ENCODE measurements at places on chromosomes 6 and 20.

DNA sequence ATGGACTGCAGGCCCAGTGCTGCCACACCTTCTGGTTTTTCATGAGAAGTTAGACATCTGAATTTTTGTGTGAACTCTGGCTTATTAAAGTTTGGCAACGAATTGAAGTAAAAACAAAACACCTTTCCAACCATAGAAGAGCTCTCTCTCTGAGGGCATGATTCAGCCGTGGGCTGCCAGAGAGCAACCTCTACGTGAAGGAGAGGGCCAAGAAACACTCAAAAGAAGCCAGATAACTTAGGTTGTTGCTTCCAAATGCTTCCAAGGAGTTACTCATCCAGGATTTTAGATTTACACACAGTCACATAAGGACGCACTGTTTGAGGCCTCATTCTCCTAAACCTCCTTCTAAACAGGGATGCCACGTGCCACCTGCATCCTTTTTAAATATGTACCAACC lies 65.5 kb downstream of the NRN1 start:
- DNase-seq: no peak

GRCh38 chr20:42483730-42484303 lies 705.9 kb downstream of the PTPRT start:
- no peak for DNase-seq

- DNase-seq: no peak
Observed at GRCh38 chr6:83708970-83709747, at the start of gene SNAP91. Gene SNAP91 (minus strand): TSS chr6:83709101. CDS start chr6:83707927, 1,174 bp downstream.

- DNase-seq: no peak
Observed at GRCh38 chr6:21533678-21534077, 59.9 kb upstream of the SOX4 start.

GRCh38 chr20:13659288-13659687 lies 20.6 kb upstream of the TASP1 start:
- no peak for DNase-seq

DNA sequence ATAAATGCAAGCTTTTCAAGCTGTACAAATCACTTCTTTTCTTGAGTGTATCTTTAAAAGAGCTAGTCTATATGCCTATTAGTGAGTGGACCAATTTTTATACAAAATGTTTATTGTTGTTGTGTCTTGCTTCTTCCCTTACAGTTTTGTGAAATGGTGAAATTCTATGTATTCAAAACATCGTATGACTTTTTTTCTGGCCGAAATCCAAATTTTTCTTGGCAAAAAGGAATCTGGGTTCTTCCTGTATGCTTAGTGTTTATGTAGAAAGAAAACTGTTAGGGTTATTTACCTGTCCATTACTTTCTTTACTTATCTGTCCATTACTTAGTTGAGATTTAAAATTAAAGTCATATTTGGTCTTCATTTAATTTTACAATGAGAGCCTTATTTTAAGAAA lies 153.9 kb downstream of the MMS22L start:
- DNase-seq: no peak

- DNase-seq: no peak
Observed at GRCh38 chr6:89254569-89254968, 37.4 kb upstream of the GABRR1 start.

GRCh38 chr6:5726976-5727718 lies 279.6 kb downstream of the NRN1 start:
- DNase-seq: no peak

DNA sequence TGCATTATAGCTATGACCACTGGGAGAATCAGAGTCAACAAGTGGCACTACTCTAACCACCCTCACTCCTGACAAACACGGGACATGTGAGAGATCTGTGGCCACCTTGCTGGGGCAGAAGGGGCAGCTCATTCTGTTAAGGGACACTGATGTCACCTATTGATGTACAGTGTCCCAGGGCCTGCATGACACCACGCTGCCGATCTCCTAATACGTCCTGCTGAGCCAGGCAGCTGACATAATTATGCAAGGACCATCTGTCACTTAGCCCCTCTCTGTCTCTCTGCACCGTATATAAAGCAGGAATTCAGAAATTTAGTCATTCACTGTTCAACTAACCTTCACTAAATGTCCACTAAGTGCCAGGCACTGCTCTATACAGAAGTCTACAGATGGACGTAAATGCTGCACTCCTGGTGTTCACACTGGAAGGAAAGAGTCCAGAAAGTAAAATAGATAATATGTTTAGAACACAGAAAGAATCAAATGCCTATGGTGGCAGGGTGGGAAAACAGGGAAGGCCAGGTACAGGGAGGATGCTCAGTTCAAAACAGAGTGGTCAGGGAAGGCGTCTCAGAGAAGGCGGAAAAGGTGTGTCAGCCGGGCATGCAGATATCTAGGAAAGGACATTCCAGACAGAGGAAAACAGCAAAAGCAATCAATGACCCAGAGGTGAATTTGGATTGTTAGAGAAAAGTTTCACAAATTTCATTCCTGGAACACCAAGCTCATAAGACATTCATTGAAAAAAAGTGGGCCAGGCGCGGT lies 173.8 kb downstream of the ZNF217 start:
- no peak for DNase-seq

DNA sequence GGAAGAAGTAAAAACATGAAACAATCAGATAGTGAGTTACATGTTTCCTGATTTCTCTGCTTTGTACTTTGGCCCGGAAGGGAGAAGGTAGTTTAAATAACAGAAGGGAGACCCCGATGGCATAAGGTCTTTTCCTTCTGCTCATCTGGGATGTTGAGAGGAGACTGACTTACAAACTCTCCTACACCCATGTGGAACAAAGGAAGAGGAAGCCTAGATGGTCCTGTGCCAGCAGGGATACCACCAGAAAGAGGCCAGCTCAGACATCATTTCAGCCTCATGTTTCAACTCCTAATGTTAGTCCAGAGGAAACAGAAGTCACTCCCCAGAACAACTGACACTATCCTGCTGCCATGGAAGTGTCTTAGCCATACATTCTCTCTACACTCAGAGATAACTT lies 250.7 kb upstream of the NOX3 start:
- DNase-seq: no peak

DNA sequence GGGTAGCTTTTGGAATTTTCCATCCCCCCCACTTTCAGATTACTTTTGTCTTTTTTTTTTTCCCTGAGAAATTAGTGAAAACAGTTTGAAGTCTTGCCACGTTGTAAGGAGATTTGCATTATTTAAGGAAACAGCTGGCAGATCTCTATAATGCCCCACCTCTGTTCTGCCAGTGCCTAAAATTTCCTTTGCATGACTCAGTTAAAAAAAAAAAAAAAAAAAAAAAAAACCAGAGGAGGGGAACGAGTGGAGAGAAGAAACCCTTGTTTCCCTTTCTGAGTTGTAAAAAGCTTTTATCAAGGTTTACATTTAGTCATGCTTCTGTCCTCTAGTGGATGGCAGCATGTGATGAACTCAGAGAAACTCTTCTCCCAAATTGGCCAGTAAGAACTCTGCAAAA lies 33.5 kb downstream of the CARMIL1 start:
- no peak for DNase-seq

GRCh38 chr20:2314759-2315439 lies 19.1 kb downstream of the TGM3 start:
- DNase-seq: no peak

- DNase-seq: no peak
Observed at GRCh38 chr20:33866398-33867100, 55.4 kb downstream of the CHMP4B start.

- DNase-seq: peak; percentile 92
Observed at GRCh38 chr20:62651285-62652021, 9.2 kb downstream of the SLCO4A1 start.

DNA sequence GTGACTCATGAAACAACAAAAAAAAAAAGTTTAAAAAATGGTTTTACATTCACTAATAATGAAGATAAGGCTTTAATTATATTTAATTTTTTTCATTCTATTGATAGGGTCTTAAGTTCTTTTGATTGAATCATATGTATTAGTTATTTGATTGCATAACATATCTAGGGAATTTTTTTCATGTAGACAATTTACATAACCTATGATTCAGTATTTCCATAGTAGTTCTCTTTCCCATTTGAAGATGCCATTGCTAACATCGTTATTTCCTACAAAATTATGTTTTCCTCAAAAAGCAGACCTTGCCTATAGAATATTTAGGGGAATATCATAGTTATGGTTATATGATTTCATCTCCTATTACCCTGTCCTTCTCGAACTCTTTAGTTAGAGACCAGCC lies 463.4 kb downstream of the TFAP2B start:
- no peak for DNase-seq

DNA sequence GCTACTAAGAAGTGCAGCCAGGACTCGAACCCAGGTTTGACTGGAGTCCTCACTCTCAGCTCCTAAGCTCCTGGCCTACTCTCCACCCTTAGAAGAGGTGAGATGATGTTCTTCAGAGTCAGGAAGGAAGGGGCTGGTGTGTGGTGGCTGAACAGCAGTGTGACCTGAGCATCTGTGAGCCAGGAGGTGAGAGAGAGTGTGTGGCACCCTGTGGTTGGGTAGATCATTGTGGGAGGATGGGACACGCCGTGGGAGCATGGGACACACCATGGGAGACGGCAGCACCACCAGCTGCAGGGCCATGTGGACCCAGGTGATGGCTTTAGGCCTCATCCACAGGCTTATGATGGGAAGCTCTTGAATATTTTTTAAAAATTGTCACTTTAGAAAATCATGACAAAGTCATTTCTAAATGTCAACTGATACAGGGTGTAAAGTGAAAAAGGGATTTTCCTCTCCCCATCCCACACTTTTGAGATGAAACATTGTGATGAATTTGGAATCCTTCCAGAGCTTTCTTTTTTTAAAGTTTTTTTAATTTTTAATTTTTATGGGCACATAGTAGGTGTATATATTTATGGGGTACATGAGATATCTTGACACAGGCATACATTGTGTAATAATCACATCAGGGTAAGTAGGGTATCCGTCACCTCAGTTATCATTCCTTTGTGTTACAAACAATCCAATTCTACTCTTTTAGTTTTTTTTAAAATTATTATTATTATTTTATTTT lies 31.6 kb downstream of the SRC start:
- DNase-seq: no peak

DNA sequence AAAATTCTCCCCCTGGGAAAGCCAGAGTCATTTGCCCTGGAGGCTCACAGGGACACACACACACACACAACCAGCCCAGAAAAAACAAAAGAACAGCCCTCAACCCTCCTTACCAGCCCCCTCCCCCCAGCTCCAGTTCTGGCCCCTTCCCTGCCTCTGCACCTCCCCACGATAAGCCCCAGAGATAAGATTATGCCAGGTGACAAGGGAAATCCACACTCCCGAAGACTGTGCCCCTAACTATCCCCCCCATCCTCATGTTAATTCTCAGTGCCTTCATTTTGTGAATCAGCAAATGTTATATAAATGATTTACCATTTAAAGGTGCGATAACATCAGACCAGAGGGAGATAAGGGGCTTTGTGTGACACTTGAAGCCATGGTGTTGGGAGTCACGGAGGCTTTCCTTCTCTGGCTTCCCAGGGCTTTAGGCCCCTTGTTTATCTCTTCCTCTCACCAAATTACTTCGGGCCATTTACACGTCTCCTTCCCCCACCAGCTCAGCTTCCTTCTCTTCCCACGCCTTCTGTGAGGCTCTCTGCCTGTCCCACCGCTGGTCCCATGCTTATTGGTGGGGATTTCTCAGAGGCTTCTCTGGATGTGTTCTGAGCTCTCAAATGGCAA lies 12.5 kb upstream of the FOXC1 start:
- no peak for DNase-seq

- no peak for DNase-seq
Observed at GRCh38 chr6:163420289-163420614, 5.7 kb downstream of the QKI start.

- DNase-seq: no peak
Observed at GRCh38 chr20:17655865-17656479, 26.1 kb downstream of the RRBP1 start.

- no peak for DNase-seq
Observed at GRCh38 chr20:52295556-52295955, 104.0 kb upstream of the ZFP64 start.

DNA sequence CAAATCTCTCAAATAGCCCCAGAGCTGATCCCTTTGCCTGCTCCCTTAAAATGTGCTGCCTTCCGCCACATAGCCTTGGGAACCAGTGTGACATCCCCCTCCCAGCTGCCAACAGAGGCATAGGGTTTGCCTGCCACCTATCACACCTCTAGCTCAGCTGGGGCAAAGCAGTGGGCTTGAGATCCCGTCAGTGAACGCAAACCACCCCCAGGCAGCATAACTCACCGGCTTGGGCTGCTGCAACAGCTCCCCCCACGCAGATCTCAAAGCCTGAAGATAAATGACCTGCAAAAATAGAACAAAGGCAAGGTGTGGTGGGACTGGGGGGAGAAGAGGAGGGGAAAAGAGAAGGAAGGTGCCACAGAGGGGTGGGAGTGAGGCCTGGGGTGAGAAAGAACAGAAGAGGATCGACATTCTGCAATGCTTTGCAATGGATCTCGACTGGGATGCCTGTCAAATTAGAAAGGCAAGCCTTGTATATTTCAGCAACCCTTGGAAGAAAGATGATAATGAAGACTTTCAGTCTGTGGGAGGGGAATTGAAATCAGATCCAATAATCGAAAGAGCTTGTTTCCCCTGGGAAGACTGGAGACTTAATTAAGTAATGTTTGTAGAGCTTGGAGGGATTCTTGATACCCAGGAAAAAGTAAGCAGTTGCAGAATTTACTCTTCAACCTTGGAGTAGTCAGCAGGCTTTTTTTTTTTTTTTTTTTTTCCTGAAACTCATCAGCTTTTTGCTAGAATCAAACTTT lies 1.3 kb downstream of the PDYN start:
- no peak for DNase-seq

- peak; percentile 49 for DNase-seq
Observed at GRCh38 chr6:29627755-29628418, 5.1 kb downstream of the GABBR1 start.

DNA sequence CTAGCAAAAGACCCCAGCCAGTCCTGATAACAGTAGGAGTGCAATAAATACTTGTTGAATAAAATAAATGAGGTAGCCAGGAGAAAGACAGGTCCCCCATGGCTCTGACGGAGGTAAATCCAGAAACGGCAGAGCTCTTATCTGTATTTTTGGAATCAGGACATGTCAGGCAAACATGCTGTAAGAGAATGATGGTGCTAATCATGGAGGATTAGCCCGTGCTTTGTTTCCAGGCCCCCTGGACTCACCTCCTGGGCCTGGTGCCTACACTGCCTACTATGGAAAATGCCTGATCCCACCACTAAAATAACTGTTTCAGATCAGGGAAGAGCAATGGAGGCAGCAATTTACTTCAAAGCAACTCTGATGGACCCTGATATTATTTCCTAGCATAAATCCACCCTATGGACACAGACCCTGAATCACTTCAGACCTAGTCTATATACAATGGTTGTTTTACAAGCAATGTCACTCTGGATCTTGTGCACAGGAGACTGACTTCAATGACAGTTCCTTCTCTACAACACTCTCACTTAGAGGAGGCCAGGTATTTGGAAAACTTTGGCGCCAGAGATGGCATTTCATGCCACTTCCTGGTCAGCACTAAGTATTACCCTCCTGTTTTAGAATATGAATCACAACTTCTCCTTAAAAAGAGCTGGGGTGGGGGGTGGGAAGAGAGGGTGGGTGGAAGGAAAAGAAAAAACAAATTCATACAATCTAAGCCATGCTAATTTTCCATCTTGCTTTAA lies 6.4 kb downstream of the MRPL14 start:
- no peak for DNase-seq

GRCh38 chr20:49043000-49043399 lies 3.1 kb upstream of the CSE1L start:
- DNase-seq: no peak

GRCh38 chr6:149990212-149990660 lies 26.5 kb downstream of the ULBP1 start:
- DNase-seq: no peak
